Fibroblast of mammary gland (primary cell): ENCODE measurements at places on chromosomes 4 and X.

GRCh38 chr4:42501624-42502401 is 104.5 kb downstream of the SHISA3 start:
- no peak for DNase-seq

- DNase-seq = peak; percentile 62
Measured at GRCh38 chrX:23694606-23695005, 27.3 kb downstream of the PRDX4 start.

GRCh38 chr4:73012673-73013072 is 56.8 kb downstream of the COX18 start:
- no peak for DNase-seq

- DNase-seq = no peak
Measured at GRCh38 chrX:129404670-129405008, 118.7 kb downstream of the SMARCA1 start.

GRCh38 chr4:23134331-23134730 is 441.6 kb downstream of the GBA3 start:
- no peak for DNase-seq

GRCh38 chrX:134622813-134623185 is 35.5 kb downstream of the PLAC1 start:
- no peak for DNase-seq

- DNase-seq = no peak
Measured at GRCh38 chrX:95728446-95728845, 956.2 kb upstream of the DIAPH2 start.

DNA sequence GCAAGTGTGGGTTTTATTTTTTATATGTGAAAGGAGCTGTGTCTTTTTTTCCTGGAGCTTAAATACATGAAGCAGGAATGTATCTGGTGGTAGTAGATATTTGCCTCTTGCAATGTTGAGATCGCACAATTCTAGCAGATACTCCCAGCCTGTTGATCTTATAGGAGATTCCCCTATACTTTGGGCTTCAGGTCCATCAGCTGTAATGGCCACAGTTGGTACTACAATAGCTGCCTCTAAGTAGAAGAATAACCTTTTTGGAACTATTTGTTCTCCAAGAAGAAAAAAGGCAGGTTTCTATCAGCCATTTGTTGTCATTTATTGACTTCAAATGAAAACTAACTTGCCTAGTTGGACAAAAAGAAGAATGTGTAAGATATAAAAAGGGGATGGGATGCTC is 37.7 kb downstream of the LIMCH1 start:
- DNase-seq = no peak

- DNase-seq = no peak
Measured at GRCh38 chr4:185011408-185011807, 6.9 kb upstream of the HELT start.

DNA sequence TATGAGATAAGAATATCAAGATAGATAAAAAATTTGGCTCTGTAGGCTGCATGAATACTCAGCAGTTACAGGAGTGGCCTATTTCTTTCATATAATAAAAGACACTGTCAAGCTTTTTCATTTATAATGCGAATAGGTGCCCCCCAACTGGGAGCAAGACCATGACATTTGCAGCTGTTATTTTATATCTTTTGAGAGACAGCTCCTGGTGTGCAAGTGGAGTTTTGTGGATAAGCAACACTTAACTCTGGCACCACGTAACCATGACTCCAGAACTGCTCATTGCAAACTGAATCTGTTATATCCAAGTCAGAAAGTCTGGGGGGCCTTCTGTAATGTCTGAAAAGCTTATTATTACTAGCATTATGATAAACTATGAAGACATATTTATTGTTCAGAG is 1372.4 kb downstream of the C4orf33 start:
- DNase-seq = no peak
